Activated CD8-positive, alpha-beta memory T cell treated with anti-CD3 and anti-CD28 coated beads for 1 hour (primary cell): ENCODE measurements at places on chromosomes 7 and 10.

DNA sequence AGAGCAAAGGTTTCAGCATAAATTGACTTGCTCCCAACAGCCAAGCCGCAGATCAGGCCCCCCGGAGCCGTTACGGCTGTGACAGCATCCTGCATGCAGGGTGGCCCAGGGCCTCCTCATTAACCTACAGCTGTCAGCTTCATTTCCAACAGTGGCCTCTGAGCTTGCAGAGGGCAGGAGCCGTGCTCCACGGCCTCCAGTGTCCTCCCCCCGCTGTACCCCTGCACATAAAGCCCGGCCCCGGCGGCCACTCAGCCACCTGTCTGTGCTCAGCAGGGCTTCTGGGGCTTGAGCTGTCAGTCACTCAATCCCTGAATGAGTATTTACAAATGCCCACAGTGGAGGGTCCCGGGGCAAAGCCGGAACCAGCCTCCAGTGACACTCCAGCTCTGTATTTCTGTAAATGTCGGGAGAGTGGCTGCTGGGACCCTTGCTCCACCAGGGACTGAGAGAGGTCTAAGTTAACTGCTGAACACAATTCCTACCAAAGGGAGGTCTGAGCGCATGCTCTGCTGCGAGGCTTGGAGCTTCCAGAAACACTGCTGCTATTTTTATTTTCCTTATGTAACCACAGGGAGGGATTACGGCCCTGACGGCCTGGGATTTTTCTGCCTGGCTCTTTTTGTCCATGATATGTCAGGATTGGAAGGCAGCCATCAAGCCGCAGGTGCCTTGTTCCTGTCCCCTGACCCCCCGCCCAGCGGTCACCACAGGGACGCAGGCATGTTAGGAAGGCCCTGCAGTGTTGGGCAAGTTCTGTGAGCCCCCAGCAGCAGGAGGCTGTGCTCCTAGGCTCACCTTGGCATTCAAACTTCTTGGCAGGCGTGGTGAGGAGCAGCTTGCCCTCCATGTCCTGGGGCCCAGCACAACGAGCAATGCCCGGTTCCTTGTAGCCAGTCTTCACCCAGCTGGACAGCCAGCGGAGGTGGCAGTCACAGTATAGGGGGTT is 165.0 kb downstream of the SLIT1 start:
- DNase-seq: no peak

DNA sequence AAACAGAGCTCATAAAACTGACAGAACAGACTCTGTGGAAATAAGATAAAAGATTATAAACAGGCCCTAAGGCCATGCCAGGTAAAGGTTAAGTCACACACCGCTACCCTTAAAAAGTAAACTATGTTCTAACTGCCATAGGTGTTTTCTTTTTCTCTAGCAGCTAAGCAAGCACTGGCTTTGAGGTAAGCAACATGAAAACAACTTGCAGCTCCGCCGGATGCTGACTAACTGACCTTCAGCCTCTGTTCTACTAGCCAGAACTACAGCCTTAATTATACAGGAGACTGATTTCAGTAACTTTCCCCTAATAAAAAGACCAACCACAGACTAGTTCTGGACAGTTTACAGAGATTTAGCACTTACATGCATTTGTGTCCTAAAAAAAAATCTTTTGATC is 708.3 kb downstream of the CCSER2 start:
- DNase-seq: no peak

- DNase-seq: no peak
Observed at GRCh38 chr7:37081436-37081835, 357.1 kb upstream of the AOAH start.

DNA sequence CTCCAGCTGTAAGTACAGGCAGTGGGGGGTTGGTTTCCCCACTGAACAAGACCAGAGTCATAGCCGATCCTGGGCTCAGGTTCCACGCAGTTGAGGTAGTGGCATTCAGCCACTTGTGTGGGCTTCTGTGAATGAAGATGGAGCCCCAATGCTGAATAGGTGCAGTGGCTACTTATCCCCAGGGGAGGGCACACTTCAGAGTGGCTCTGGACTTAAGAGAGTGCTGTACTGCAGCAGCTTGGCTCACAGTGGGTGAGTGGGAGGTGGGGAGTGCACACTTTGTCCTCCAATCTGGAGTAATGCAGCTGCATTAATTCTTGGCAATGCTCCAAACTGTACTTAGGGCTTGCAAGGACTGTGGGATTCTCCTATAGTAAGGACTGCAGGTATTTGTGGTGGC is 81.9 kb downstream of the BUB3 start:
- DNase-seq: no peak

DNA sequence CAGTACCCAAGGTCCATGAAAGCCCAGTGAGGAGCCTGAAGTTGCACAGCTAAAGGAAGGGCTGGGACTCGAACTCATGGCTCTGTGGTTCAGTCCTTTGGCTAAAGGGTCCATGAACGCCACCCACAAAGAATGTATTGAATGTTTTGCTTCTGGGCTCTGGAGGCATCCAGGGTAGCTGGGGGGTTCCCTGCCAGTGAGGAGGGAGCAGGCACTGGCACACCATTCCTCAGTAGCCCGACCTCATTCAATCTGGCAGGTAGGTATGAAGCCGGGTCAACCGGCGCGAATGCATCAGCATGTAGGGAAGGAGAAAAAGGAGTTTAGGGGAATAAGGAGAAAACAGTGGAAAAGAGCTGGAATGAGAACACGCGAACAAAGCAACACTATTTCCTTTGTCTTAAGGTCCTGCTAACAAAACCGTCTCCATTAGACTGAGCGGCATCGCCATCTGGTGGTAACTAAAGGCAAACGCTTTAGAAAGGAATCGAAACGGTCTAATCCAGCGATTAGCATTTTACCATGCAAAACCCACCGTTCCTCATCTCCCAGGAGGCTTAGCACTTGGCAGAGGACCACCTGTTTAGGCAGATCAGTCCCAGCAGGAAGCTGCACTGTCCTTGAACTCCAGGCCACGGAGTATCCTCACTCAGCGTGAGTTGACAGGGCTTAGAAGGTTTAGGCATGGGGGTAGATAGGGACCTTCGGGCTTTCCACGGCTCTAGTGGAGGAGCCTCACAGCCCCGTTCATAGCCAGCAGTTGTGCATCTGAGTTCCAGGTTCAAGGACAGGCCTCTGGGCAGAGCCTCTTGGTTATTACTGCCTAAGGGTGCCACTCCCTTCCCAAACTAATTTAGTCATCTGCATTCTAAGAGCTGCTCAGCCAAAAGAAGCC is 122.8 kb downstream of the UBE2H start:
- DNase-seq: no peak

GRCh38 chr7:101728128-101728527 is 89.3 kb upstream of the CUX1 start:
- DNase-seq: no peak
